ENCODE measurements at places on chromosomes 4 and X. TPM values are rescaled to one million over a fixed set of nuclear protein-coding genes. Genes with fewer than 3 reads are reported as not detected.

The SYNPO2 gene
- 56.6 TPM for total RNA-seq

The IL21 gene
- not detected for total RNA-seq

The STATH gene
- not detected for total RNA-seq

The SRPK3 gene
- total RNA-seq: 3.6 TPM

The ADH1B gene
- total RNA-seq: 22.1 TPM

The MAGEC2 gene
- total RNA-seq: not detected

The SOX3 gene
- total RNA-seq: not detected

The APBB2 gene
- total RNA-seq: 47.6 TPM

The TEX13D gene
- total RNA-seq: not detected

The MAGEE1 gene
- 2.9 TPM for total RNA-seq

The CYLC1 gene
- total RNA-seq: not detected

The CCSER1 gene
- total RNA-seq: 0.20 TPM

The UCP1 gene
- not detected for total RNA-seq

The SPANXA2 gene
- total RNA-seq: not detected

The AKAP14 gene
- total RNA-seq: not detected

The GPRASP1 gene
- total RNA-seq: 4.6 TPM

The SLC26A1 gene
- total RNA-seq: 0.30 TPM

The EGF gene
- 1.0 TPM for total RNA-seq

The ART3 gene
- total RNA-seq: not detected

The MAGEB10 gene
- total RNA-seq: not detected
